ENCODE measurements at places on chromosomes 5 and 9.

DNA sequence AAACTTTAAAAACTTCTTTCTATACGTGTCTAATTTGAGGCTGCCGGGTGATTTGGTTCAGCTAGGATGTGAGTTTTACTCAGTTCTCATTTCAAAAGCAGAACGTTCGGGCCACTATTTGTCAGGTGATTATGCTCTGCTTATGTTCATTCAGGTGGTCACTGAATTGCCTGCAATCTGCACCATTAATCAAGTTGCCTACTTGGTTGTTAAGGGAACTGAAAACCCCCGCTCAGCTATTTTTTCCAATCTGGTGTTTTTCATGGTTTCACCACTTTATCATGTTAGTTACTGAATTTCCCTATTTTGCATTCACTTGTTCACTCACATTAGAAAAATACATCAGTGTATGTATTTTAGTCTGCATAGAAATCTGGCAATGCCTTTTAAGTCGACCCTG, 523.0 kb downstream of the CSNK1G3 start:
- DNase-seq: no peak

- DNase-seq: no peak
These were observed 16.7 kb upstream of the CCNO start for GRCh38 chr5:55250064-55250463.

DNA sequence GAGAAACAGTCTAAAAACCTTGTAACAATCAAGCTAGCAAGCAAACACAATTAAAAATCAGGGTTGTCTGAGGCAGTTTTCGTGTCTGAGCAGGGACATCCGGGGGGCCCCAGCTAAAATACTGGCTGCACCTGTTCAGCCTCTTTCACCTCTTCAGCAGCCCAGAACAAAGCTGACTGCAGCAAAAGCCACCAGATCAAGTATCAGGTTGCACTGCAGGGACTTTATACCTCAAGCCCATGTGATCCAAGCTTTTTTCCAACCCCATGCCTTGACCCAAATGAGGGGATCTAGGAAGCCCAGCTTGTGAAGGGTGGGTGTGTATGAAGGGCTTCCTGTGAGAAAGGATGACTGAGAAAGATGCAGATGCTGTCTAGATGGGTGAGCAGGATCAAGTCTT, 133.4 kb downstream of the SEMA6A start:
- DNase-seq: no peak

- DNase-seq: peak; percentile 90
These were observed 4.0 kb upstream of the FCHO2 start for GRCh38 chr5:72951671-72952468.

GRCh38 chr5:174556756-174557155, 167.6 kb upstream of the MSX2 start:
- no peak for DNase-seq

- DNase-seq: no peak
These were observed 4.9 kb upstream of the RCL1 start for GRCh38 chr9:4787876-4788275.

DNA sequence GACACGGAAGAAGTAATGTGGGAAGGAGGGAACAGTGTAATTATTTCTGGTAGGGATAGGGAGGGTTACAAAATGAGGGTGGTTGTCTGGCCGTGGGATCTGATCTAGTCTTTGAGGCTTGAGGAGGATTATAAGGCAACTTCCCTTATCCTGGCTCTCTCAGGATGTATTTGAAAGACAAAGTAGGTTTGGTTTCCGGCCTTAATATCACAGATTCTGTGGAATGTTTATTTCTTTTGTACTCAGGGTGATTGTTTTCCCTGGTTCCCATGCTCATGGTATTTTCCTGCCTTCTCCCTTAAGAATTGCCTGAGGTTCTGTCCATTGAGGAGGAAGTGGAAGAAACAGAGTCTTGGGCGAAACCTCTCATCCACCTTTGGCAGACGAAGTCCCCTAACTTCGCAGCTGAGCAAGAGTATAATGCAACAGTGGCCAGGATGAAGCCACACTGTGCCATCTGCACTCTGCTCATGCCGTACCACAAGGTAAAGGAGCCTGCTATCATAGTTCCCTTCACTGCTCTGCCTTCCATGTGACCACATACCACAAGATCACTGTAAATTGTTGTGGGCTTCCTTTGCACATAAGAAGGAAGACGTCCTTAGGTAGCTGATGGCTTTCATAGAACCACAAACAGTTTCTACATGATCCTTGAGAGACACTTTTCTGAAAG, 253.8 kb downstream of the KDM4C start:
- no peak for DNase-seq

GRCh38 chr5:119355685-119356611, at the start of gene TNFAIP8:
TSS of gene TNFAIP8 (plus strand) at chr5:119356019. CDS start at chr5:119356091, 72 bp downstream.
- peak; percentile 94 for DNase-seq

- no peak for DNase-seq
These were observed 21.6 kb upstream of the CAMSAP1 start for GRCh38 chr9:135928731-135929655.

- DNase-seq: no peak
These were observed 189.1 kb downstream of the GABRG2 start for GRCh38 chr5:162256711-162257110.

DNA sequence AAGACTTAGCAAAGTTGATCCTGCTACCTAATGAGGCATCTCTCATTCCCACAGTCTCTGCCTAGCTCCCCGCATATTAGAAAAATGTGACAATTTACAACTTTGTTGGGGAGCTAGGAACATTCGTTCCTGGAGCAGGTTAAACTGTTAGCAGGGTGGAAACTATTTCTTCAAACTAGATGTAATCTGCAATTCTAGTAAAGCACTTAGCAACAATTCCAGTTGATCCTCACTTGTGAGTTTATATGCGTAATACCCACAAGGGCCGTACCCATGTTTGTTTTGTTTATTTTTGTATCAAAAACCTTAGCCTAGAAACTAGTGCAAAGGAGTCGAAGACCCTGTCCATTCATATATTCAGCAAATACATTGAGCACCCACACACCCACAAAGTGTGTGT, 175.8 kb upstream of the DMAC1 start:
- no peak for DNase-seq

GRCh38 chr5:62708481-62709325, 130.1 kb downstream of the LRRC70 start:
- peak; percentile 40 for DNase-seq

- DNase-seq: no peak
These were observed 30.5 kb downstream of the F2RL2 start for GRCh38 chr5:76592692-76593091.

GRCh38 chr5:146466521-146467349, 19.6 kb downstream of the TCERG1 start:
- DNase-seq: peak; percentile 6

DNA sequence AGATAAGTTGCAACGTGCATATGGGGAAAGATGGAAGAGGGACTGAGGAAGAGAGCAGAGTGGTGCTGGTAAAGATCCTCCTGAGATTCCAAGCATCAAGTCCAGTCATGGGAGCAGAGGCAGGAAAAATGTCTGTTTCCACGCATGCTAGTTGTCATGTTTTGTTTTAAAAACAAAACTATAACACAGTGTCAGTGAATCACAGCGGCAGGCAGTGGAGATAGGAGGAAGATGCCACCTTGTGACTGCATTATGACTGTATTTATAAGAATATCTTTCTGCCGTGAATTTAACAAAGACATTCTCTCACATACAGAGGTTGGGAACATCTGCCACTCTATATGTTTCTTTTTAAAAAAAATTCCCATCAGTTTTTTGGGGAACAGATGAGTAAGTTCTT, 3.7 kb upstream of the SVEP1 start:
- peak; percentile 9 for DNase-seq

DNA sequence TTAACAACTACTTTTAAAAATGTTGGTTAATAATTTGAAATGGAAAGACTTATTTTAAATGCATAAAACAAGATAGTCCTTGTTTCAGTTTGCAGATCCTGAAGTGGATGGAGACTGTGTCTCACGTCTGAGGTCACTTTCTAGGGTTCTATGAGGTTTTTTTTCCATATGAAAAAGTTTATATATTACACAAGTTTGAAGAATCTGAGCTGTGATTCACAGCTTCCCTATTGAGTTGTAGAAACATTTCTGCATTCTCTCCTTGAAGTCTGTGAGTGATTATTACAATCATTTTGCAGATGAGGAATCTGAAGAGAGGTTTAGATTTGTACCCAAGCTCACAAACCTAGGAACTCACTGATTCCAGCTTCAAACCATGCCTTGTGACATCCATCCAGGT, 442.5 kb upstream of the KLF4 start:
- peak; percentile 80 for DNase-seq

DNA sequence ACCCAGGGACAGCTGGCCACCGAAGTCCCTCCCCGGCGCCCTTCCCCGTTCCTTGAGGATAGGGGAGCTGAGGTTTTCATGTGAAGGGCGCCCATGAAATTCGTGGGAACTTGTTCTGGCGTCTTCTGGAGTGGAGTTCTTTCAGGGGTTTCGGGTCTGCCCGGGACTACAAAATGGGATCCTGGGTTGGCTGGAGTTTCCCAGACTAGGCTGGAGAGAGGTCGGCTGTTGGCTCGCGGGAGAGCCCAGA, 3.6 kb upstream of the RGMB start:
- peak; percentile 8 for DNase-seq

DNA sequence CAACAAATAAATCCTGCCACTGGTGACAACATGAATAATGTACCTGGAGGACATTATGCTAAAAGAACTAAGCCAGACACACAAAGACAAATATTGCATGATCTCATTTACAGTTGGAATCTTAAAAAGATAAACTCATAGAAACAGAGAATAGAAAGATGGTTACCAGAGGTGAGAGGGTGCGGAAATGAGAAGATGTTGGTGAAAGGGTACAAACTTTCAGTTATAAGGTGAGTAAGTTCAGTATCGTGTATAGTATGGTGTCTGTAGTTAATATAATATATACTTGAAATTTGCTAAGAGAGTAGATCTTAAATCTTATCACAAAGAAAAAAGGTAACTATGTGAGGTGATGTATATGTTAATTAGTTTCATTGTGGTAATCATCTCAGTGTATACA, 63.3 kb downstream of the PRRC1 start:
- no peak for DNase-seq

GRCh38 chr9:125805057-125805456, 57.9 kb downstream of the PBX3 start:
- DNase-seq: no peak

DNA sequence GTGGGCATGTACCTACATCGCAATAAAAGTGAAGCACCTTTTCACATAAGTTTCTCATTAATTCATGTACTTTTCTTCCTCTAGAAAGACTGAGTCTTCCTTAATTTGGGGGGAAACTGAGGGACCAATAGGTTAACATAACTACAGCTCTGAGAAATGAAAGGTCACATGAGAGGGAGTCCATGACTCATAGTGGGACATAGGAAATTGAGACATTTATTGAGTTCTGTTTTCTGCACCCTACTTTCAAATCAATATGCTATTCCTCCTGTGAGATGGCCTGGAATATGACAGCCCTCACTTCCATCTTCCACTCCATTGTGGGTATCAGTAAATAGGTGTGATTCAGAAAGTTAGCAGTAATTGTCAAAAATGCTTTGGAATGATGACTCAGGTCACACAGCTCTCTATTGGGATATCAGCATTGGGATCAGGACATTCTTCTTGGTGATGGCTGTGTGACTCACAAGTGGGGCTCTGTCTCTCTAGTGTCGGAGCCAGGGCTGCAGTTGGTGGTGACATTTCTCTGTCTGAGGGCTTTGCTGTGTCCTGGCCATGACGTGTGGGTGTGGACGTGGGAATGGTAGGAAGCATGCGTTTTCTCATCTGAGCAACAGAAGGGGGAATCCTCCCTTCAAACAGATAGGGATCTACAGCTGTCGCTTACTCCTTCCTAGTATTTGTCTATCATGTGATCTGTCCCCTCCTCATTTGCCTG, 125.0 kb downstream of the TRIO start:
- DNase-seq: peak; percentile 65

- DNase-seq: no peak
These were observed 31.7 kb downstream of the IL33 start for GRCh38 chr9:6247266-6247665.

- no peak for DNase-seq
These were observed 324.8 kb downstream of the TMEM38B start for GRCh38 chr9:106019039-106019680.

- no peak for DNase-seq
These were observed 70.7 kb upstream of the BDP1 start for GRCh38 chr5:71384706-71385105.

GRCh38 chr5:58450018-58450417, 9.9 kb downstream of the PLK2 start:
- DNase-seq: no peak

- DNase-seq: no peak
These were observed 2.7 kb downstream of the OR2V2 start for GRCh38 chr5:181149806-181150733.

Measured in suppressor macrophage treated with lipopolysaccharide for 4 hours (primary cell).